Dermis microvascular lymphatic vessel endothelial cell (primary cell): ENCODE measurements at places on chromosomes 2 and 18.

- no peak for DNase-seq
These were observed 10.9 kb downstream of the PGAP1 start for GRCh38 chr2:196915507-196916189.

- DNase-seq = no peak
These were observed 24.3 kb downstream of the DLGAP1 start for GRCh38 chr18:4430836-4431235.

- DNase-seq = no peak
These were observed 22.4 kb upstream of the SCYGR1 start for GRCh38 chr2:227410191-227410590.

DNA sequence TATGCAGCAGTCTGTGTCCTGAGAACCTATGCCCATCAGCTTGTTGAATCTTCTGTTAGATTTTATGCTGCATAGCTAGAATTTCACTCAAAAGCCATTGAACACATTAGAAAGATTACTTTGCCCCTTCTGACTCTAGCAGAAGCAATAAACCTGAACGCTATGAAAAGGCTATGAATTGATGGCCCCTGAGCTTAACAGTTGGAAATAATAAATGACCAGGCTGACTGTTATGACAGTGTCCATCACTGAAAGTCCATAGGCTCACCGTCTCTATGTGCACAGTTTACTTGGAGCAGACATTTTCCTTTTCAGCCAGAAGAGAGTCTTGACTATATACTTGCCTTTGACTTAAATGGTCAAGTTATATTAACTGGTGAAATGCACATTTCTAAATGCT, 1618.8 kb upstream of the ACVR2A start:
- DNase-seq = no peak

DNA sequence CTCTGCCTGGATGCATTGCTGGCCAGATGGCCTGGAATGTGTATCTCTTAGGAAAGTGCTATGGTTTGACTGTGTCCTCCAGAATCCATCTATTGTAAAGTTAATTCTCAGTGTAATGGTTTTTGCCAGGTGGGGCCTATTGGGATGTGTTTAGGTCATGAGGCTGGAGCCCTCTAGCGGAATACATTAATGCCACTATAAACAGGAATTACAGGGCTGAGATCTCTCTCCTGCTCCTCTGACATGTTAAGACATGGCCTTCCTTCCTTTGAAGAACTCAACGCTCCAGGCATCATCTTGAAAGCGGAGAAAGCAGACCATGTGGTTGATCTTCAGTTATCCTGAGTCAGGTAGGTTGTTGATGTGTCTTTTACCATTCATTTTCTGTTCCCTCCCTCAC, 276.4 kb downstream of the RPIA start:
- DNase-seq = no peak

DNA sequence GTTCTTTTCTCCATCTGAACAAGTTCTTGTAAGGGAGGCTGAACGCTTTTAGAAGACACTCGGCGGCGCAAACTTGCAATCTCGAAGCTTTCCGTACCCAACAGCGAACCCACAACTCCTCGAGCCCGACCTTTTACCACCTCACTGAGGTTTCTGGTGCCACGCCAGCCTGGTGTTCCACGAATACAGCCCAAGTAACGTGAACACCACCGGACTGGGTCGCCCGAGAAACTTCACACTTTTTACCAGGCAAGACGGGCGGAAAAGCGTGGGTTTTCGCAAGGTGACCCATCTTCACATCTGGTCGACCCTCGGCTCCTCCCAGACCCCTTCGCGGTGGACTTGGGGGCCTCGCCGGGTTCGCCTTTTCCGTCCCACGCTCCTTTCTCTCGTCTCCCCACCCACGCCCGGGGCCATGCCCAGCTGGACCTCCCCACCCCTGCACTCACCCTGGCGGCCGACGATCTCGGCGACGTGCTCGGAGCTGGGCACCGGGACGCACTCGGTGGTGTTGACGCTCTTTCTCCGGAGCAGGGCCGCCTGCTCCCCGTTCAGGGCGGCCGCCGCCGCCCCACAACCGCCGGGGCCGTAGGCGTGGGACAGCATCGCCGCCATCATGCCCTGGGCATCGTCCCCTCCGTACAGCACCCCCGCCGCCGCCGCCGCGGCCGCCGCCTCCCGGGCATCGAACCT, 1.2 kb downstream of the MEX3C start:
- no peak for DNase-seq

DNA sequence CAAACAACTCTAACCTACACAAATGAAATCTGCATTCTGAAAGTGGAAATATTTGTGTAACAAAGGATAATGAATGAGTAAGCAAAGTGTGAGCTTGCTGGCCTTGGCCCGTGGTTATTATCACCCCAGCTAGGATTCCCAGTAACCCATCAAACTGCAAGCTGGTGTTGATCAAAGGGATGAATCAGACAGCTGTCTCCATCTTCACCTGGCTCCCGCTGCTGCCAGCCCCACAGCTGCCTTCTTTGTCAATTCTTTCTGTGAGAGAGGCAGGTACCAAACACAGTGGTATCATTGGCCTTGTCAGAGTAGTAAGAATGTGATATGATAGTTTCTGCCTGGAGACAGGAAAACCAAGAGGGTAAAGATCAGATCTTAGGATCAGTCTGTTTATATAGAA, 25.2 kb upstream of the RGPD4 start:
- no peak for DNase-seq

GRCh38 chr2:213010106-213010779, 141.2 kb downstream of the IKZF2 start:
- DNase-seq = no peak
